Cortex of kidney (tissue), 1 donor: ENCODE measurements at places on chromosomes 1 and 21.

GRCh38 chr1:113459279-113459678, 69.0 kb downstream of the MAGI3 start:
- DNase-seq: no peak

- DNase-seq: no peak
Measured at GRCh38 chr1:24888971-24889676, 41.0 kb downstream of the RUNX3 start.

GRCh38 chr21:22573834-22574233, 1575.6 kb downstream of the NCAM2 start:
- DNase-seq: no peak

- DNase-seq: no peak
Measured at GRCh38 chr1:119409731-119410130, 5.2 kb upstream of the HSD3B2 start.

- no peak for DNase-seq
Measured at GRCh38 chr1:156899956-156900718, 6.6 kb downstream of the PEAR1 start.

DNA sequence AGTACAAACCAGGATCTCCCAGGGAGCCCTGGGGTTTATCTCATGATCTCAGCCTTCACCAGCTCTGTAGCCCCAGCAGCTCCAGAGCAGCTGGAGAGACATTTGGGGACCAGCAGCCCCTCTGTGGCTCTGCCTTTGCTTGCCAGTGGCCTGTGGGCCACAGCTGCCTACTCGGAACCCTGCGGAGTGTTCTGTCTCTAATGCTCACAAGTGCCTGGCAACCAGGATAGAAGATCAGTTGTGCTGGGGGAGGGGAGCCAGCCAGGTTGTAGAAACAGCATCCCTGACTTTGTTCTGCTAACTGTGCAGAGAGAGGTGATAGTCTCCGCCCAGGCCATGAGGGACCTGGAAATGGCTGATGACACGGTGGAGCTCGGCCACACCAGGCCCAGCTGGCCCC, 50.9 kb upstream of the KCNJ15 start:
- no peak for DNase-seq

- DNase-seq: no peak
Measured at GRCh38 chr1:114446198-114446597, 64.8 kb downstream of the TRIM33 start.

DNA sequence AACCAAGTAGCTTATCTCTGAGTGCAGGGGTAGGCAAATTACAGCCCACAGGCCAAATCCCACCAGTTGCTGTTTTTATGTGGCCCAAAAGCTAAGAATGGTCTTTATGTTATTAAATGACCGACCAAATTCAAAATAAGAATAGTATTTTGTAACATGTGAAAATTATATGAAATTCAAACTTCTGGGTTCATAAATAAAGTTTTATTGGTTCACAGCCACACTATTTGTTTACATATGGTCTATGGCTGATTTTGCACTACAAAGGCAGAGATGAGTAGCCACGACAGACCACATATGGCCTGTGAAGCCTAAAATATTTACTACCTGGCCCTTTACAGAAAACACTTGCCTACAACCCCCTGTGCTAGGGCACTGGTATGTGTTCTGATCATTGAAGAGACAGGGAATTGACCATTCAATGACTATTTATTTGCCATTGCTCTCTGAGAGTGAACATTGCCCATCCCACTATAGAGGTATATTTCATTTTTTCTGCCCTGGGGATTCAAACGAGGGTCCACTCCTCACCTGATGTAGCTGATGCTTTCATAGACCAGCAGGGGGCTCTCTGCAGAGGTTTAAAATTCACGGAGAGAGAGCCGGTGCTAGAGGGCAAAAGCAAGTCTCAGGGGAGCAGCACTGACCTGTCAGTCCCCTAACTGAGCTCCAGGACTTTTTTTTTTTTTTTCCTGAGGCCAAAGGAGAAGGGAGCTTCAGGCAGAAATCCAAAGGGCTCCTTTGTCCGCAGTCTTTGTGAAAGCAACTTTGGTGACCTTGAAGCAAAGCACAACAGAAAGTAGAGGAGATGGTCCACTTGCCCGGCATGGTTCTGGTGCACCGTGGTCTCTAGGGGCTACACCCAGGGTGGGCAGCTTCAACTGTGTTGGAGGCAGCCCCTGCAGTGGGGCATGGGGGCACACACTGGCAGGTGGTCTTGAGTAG, 7.3 kb upstream of the GNL2 start:
- no peak for DNase-seq

DNA sequence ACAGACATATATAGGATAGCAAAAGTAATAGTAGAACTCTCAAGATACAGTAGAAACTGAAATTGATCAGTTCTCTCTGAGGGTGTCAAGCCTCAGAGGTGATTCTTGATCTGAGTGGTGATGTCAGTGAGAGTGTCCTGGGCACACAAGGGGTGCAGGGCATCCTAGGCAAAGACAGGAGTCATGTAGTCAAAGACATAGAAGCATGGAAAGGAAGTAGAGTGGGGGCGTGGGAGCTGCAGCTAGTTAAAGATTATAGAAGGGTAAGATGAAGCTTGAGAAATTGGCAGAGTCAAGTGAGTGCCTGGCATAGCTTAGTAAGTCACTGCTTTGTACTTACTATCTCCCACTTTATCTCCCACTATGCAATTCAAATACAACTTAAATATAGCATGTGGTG, 22.8 kb downstream of the CDC7 start:
- DNase-seq: no peak

- DNase-seq: no peak
Measured at GRCh38 chr1:26003756-26004155, 5.9 kb upstream of the PAFAH2 start.

- no peak for DNase-seq
Measured at GRCh38 chr1:172279939-172280636, 140.4 kb upstream of the C1orf105 start.

- DNase-seq: no peak
Measured at GRCh38 chr1:247453245-247453644, 4.7 kb downstream of the OR2B11 start.

- no peak for DNase-seq
Measured at GRCh38 chr1:185646202-185646683, 87.9 kb upstream of the HMCN1 start.

DNA sequence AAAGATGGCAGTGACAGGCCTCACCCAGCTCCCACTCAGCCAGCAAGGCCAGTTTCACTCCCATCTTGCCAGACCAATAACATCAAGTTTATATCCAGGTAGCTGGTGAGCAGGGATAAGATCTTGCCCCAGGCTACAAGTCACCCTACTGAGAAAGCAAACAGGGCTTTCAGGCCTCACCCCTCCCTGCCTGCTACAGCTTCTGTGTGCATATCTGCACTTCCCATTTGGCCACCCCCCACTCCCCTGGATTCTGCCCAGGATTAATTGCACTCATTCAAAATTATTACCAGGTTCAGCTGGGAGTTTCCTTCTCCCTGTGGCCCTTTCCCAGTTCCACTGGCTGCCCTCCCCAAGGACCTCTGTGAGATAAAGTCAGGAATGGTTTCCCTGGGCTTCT, 352.1 kb downstream of the TBX15 start:
- DNase-seq: no peak

DNA sequence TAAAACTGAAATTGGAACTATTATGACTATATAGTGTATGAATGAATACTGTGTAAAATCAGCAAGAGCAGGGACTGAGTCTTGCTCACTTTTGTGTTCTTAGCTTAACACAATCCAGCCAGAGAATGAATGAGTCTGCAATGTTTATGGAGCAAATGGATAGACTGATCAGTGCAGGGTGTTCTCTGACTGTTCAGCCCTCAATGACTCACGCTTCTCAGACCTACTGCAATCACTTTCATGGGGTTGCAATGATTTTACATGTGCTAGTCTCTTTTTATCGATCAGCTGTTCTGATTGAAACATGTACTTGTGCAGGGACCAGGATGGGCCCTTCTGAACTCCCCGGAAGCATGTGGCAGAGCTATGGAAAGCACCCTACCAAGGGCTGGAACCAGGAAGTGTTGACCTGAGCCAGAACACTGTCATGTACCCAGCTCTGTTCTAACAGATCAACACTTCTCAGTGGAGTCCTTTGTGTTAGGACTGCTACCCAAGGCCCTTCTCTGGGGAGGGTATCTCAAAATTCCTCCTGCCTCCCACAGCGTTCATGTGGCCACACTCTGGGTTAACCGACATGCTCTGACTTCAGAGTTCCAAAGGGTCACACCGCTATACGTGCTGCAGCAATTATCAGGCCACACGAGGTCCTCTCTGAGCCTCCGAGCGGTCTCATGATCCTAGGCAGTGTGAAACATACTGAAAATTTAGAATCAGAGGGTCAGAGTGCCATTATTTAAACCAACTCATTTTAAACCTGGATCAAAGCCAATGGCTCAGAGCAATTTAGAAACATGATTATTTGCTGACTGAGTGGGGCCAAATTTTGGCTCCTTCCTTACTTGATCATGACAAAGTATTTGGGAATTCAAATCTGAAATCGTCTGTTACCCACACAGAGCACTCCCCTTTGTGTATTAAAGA, 35.2 kb downstream of the GRIK1 start:
- DNase-seq: no peak

GRCh38 chr1:92259350-92259749, 39.4 kb downstream of the GLMN start:
- no peak for DNase-seq

DNA sequence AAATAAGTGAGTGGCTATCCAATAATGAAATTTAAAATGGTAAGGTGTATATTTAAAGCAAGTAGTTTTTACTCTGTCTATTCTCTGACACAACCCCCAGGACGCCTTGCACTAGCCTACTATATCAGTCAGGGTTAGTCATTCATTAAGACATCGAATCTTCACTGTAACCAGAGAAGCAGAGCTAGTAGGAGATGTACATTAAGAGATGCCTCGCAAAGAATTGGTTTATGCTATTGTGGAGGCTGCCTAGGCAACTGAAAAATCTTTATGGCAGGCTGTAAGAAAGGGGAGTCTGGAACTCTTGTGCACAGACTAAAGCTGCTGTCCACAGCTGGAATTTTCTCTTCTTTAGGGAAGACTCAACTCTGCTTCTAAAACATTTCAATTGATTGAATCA, 28.8 kb downstream of the NTNG1 start:
- DNase-seq: no peak

DNA sequence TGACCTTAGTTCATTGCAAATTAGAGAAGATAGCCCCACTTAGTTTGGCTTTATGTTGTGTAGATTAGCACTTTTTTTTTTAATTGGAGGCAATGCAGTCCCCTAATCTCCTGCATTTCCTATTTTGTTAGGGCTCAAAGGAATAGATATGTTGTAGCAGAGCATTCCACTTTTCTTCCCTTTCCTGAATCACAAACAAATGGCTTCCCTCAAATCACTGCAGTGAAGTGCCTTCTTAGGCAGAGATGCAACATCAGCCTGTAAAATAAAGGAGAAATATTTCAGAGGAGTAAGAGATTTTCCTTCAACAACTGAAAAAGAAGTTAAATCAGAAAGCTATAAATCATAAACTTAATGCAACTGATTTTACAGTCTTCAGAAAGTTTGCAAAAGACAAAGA, 271.8 kb upstream of the C1orf105 start:
- DNase-seq: no peak

DNA sequence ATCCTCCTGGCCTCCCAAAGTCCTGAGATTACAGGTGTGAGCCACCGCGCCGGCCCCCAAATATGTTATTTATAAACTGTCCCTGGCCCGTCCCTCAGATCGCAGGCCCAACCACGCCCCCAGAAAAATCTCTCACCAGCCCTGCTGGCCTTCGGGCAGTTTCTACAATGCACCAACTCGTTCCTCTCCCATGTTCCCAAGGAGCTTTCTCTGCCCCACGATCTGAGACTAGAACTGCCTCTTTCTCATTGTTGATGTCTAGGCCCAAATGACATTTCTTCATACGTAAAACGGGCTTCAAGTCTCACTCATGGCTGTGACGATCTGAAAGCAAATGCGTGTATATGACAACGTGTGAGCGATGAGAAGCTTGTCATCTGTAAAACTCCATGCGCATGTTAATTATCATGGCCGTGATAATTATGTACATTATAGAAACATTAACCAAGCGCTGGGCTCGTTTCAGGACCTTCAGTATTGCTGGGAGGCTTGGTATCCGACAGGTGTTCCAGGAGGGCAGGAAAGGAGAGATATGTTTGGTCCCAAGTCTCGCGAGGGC, 748 bp upstream of the NIPAL3 start:
- DNase-seq: no peak

- DNase-seq: no peak
Measured at GRCh38 chr1:202143011-202143767, 1.3 kb downstream of the ARL8A start.

GRCh38 chr1:112689196-112689841, 14.9 kb downstream of the MOV10 start:
- no peak for DNase-seq

DNA sequence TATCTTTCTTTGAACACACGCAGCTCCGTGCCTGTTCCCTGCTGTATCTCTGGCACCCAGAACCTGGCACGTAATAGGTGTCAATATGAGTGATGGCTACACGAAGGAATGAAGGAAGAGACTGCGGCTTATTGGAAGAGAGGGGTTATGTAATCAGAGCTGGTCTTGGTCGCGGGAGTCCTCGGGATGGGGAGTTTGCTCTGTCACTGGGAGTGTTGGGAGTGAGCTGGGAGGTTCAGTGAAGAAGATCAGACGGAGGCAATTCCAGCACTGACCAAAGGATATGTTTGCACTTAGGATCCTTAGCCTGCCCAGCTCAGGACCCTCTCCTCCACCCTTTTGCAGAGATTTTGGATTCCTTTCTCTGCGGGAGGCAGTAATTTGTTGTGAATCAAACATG, 709.1 kb downstream of the PTPRU start:
- no peak for DNase-seq

GRCh38 chr1:87735750-87736149, 407.1 kb downstream of the LMO4 start:
- no peak for DNase-seq

- DNase-seq: no peak
Measured at GRCh38 chr1:19978143-19978542, 1.3 kb downstream of the PLA2G2A start.

DNA sequence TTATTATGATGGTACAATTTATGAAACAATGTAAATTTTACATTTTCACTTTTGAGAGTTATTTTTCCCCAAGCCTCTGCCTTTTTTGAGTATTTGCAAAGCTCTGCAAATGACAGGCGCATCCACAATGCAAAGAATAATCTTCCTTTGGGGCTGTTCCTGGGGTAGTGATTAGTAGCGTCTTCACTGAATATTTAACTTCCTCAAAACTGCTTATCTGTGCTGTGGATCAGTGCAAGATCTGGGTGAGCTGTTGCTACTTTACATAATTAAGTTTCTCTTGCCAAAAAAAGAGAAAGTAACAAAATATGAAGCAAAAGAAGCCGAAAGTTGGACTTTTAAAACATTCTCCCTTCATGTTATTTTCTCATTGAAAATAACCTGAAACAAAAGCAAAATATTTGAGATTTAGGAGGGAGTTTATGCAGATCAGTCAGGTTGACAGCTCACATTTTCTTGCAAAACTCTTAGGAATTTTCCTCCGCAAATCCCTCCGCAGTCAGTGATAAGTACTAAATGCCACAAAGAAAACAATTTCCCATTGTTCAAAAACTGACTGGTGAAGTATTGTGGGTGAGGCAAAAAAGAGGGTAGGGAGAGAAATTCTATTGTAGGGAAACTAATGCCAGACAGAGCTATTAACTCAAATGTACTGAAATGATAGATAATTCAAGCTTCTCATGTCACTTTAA, 276.4 kb upstream of the B3GALT2 start:
- no peak for DNase-seq
